ENCODE measurements at places on chromosomes 3 and 15.

GRCh38 chr15:27382361-27383025 lies 411.5 kb downstream of the GABRG3 start:
- no peak for DNase-seq

DNA sequence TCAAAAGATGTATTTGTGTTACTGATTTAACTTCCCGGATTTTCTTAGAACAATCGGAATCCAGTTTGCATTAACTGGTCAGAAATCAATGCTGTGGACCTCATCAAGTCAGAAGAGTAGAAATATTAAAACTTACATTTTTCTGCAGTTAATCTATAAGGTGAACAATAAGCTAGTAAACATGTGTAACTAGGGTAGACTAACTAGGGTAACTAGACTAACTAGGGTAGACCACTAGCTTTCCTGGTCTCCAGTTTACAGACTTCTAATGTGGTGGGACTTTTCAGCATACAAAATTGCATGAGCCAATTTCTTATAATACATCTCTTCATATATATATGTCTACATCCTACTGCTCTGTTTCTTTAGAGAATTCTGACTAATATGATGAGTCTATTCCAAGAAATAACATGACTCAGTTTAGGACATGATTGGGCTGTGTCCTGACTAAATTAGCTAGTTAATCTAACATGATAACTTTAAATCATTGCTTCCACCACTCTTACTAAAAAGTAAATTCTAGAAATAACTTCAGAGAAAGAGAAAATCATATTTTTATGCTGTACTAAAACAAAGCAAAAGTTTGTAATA lies 5.3 kb downstream of the PLSCR2 start:
- DNase-seq, result no peak

DNA sequence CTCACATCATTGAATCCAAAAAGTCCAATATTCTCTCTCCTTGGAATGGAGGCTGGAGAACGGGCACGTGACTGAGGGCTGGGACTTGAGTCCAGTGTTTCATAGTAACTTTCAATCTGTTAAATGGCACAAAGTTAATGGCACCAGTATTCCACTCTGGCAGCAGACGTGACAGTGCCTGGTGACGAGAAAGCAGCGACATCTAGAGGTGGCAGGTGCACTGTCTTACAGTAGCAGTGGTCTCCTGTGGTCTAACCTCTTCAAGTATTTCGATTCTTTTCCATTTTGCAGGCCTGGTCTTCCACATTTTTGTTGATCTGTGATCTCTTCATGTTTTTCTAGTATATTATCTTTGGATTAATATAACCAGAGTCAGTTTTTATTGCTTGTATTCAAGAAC lies 107.1 kb downstream of the OXSM start:
- no peak for DNase-seq

- DNase-seq, result no peak
These were observed 98.0 kb upstream of the SLC6A6 start for GRCh38 chr3:14304101-14305045.

DNA sequence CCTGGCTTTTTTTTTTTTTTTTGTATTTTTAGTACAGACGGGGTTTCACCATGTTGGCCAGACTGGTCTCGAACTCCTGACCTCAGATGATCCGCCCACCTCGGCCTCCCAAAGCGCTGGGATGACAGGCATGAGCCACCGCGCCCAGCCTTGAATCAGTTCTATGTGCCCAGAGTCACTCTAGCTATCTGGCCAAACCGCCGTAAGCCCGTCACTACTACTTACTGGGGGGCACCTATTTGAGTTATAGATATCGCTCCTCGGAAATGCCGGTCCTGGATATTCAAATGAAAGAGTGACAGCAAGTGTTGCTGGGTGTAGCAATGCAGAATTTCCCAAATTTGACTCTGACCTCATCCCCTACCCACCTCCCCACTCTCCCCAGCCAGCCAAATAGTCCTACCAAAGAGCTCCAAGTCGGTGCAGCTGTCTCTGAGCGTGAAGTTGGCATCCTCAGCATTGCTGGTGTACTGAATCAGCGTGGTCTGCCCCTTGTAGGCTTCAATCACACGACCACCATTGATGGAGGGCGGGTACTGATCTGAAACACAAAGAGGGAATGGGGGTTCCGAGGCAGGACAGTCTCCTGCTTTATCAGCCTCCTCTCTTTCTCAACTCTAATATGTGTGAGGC lies 38.1 kb downstream of the MUC20 start:
- no peak for DNase-seq

DNA sequence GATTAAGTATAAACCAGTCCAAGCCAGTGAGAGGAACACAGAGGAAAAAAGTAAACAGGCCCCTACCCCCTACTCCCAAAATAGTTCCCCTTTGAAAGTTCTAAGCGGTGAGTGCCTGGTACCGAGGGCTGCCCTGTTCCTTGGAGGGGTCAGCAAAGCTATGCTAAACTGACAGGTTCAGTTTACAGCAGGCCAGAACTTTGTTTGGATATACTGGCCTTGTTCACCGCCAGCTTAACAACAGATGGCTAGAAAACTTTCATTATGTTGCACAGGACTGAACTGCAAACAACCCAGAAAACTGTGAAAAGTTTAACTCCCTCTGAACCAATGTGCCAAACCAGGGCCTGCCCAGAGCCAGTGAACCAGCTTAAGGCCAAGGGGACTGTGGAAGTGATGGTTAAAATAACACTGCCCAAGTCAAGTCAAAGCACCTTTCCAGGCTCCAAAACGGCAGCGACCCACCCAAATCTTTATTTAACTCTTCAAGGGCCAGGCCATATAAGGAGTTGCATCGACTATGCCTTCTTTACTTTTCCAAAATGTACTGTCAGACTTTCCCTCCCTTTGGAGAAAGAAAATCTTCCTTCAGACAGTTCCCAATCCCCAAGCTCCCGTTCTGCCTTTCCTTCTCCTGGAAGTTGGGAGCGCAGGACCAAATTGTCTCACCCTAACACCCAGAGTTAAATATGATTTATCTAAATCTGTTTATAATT lies 448.0 kb downstream of the FOXP1 start:
- DNase-seq, result no peak

GRCh38 chr3:13526626-13526949 lies 22.3 kb upstream of the FBLN2 start:
- DNase-seq, result no peak

DNA sequence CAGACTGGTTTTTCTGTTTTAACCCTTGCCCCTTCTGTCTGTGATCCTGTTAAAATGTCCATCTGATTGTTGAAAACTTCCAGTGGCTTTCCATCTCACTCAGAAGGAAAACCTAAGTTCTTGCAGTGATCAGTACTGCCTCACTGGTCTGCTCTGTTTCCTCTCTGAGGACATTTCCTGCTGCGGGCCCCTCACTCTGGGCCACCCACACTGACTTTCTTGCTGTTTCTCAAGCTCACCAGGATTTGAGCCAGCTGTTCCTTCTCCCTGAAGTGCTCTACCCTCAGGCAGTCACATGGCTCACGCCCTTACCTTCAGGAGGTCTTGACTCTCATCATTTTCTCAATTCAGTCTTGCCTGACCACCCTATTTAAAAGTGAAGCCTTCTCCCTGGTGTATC lies 1.8 kb downstream of the GRK7 start:
- no peak for DNase-seq

DNA sequence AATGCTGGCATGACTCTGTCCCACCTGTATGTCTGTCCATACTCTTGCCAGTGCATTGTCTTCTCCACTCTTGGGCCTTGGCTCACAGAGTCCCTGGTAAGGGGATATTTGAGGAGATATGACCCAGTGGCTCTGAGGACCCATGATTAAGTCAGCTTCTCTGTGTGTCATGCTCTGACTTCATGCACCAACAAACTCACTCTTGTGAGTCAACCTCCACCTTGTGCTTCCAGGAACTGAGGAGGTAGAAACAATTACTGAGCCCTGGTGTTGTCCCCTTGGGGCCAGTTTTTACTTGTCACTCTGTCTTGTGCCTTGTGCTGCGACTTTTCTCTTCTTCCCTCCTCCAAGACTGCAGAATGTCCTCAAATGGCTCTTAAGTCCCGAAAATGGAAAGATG lies 127.1 kb downstream of the ABHD5 start:
- no peak for DNase-seq

- no peak for DNase-seq
These were observed 37.9 kb downstream of the AGTR1 start for GRCh38 chr3:148735597-148735996.

GRCh38 chr15:74790080-74790916 lies 8.4 kb downstream of the CSK start:
- no peak for DNase-seq

GRCh38 chr3:130960139-130960795 lies 66.4 kb downstream of the ASTE1 start:
- DNase-seq, result no peak

- no peak for DNase-seq
These were observed 251.0 kb upstream of the TLE3 start for GRCh38 chr15:70348581-70349344.

GRCh38 chr3:179081885-179082284 lies 10.3 kb upstream of the ZMAT3 start:
- no peak for DNase-seq

GRCh38 chr3:183815563-183815940 lies 9.8 kb downstream of the MAP6D1 start:
- no peak for DNase-seq

All from activated CD4-positive, CD25-positive, alpha-beta regulatory T cell treated with anti-CD3 and anti-CD28 coated beads, Interleukin-2, amount 50 U/mL, for 72 hours (primary cell).